Inflammatory macrophage (primary cell): ENCODE measurements at places on chromosomes 5 and 9.

GRCh38 chr5:74386571-74387334 lies 253.8 kb downstream of the ENC1 start:
- no peak for DNase-seq

DNA sequence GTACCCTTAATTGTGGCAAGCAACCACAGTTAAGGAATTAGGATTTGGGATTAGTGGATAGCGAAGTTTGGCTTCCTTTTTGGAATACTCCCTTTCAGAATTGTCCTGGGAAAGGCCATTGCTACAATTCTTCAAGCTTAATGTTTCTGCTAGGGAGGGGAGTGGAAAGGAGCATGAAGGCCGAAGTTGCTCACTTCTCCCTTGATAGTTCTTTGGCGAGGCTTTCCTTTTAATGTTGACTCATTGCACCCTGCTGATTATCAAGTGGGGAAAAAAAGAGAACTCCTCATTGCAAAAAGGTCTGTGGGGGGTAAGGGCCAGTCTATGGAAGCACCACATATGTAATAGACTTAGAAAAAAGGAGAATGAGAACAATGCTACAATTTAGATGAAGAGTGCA lies 30.7 kb downstream of the GRIN3A start:
- DNase-seq = no peak

DNA sequence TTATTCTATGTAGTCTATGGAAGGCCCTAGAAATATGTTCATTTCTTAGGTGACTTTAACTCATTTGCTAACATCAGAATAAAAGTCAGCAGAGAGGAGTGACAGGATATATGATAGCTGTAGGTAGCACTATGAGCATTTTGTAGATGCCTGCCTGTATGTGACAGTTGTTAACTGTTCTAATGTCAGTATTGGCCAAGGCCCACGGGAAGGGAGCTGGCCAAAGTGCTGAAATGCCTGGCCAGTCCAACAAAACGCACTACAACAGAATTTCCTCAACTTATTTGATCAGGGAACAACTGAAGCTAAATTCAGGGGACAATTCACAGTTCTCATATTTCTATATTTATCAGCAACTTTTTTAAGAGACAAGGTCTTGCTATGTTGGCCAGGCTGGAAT lies 20.8 kb downstream of the SV2C start:
- peak; percentile 31 for DNase-seq

GRCh38 chr5:43691893-43692292 lies 88.9 kb downstream of the NNT start:
- no peak for DNase-seq

DNA sequence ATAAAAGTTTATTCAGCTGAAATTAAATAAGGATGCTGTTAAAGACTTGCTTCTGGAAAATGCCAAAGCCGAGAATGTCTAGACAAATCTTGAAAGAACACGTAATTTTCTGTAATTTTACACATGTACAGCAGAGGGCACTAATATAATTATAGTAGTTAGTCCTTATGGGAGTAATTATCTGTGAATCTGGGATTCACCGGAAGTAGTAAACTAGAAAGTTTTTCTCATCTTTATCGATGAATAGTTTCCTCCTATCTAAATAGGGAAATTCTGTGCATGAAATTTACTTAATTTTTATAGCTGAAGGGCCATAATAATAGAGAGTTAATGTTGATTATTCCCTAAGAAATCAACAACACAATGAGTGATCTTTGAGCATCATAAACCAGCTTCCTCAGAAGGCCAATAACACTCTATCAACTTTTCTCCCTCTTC lies 18.4 kb upstream of the CNTLN start:
- no peak for DNase-seq

DNA sequence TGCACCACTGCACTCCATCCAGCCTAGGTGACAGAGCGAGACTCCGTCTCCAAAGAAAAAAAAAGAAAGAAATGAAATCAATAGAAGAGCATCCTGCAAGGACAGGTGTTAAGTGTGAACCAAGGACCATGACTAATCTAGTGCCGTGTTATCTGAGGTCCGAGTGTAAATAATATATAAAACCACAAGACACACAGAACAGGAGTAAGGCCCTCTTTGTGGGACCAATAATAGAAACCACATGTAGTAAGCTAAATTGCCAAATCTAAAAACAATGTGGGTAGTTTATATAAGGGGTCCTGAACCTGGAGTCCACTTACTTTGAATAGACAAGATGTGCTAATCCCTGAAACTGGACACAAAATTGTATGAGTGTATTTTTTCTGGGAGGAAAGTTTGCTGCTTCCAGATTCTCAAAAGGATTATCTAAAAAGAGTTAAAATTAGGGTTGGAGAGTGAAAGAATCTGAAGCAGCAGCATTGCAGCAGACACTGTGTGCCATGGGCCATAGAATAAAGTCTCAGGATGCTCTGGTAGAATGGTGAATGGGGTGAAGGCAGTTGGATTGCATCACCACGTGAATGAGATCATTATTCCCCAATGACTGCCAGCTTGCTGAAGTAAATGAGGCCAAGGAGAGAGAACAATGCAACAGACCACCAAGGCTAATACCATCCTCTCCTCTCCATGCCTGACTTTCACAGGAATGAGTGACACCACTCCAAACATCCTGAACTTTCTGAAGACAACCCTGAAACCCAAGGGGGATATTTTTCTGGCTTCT lies 222.7 kb downstream of the DCP2 start:
- DNase-seq = no peak

GRCh38 chr5:9265441-9266287 lies 280.2 kb downstream of the SEMA5A start:
- DNase-seq = no peak

DNA sequence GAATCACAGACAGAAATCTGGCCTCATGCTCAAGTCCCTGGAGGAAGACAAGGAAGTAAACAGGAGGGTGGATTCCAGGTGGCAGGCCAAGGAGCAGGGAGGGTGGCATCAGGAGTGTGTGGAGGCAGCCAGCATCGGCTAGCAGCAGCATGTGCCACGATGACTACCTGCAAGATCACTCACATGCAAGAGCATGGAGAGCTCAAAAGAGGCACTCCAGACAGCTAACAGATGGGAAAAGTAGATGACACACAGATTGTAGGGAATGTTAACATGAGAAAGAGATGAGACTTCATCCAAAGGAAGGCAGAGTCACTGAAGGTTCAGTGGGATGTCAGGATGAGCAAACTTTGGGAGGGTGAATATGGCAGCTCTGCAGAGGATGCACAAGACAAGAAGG lies 104.3 kb downstream of the SEMA5A start:
- DNase-seq = no peak
